Karpas-422 (cell line): ENCODE measurements at places on chromosomes 1 and 21.

- DNase-seq = no peak
- H3K4me3 ChIP-seq = no peak overlapping the region
- no peak overlapping the region for H3K27ac ChIP-seq
- no peaks in the 10 kb centered on the region for H3K4me1 ChIP-seq
- no peaks in the 10 kb centered on the region for H3K27me3 ChIP-seq
Observed at GRCh38 chr1:77560741-77561140, 121.7 kb downstream of the ZZZ3 start.

DNA sequence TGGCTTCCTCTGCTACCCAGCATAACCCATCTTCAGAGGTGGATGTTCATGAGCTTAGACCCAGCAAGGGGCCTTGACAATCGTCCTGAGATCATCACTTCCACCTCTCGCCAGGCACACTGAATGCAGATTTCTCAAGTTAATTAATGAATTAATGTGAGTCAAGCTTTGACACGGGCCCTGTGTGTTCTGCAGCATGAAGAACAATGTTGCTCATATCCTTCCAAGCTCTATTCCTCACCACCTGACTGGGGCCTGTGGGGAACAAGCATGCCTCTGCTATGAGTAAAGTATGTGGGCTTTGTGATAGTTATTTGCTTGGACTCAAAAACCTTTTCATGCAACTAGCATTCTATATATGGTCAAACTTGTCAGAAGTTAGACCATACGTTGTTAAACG, 122.0 kb downstream of the SEC16B start:
- no peaks in the 10 kb centered on the region for H3K36me3 ChIP-seq
- no peak overlapping the region for H3K4me3 ChIP-seq
- H3K4me1 ChIP-seq = 0 out of 2 replicates have a peak, but pooled peaks cover 3% of the 10 kb centered on the region
- DNase-seq = no peak

- H3K36me3 ChIP-seq = no peaks in the 10 kb centered on the region
- H3K4me1 ChIP-seq = no peaks in the 10 kb centered on the region
- no peak overlapping the region for H3K4me3 ChIP-seq
- no peak for DNase-seq
- H3K27me3 ChIP-seq = no peaks in the 10 kb centered on the region
- no peak overlapping the region for H3K27ac ChIP-seq
Observed at GRCh38 chr1:61914823-61915482, 172.7 kb downstream of the PATJ start.

DNA sequence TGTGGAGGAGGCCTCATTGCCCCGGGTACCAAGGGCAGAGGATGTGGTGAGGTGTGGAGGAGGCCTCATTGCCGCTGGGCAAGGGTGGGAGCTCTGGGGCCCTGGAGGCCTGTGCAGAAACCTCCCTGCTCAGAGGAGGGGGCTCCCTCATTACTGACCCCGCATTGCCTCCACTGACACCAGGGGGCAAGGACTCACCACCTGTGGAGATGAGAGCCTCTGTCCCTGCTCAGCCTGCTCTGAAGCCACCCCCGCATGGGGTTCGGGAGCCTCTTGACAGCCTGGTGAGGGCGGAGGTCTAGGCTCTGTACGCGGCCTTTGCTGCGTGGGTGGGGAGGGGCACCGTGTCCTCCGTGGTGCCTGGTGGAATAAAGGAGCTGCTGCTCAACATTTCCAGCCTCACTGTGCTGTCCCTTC, 95.0 kb upstream of the COL6A1 start:
- H3K4me1 ChIP-seq = no peaks in the 10 kb centered on the region

DNA sequence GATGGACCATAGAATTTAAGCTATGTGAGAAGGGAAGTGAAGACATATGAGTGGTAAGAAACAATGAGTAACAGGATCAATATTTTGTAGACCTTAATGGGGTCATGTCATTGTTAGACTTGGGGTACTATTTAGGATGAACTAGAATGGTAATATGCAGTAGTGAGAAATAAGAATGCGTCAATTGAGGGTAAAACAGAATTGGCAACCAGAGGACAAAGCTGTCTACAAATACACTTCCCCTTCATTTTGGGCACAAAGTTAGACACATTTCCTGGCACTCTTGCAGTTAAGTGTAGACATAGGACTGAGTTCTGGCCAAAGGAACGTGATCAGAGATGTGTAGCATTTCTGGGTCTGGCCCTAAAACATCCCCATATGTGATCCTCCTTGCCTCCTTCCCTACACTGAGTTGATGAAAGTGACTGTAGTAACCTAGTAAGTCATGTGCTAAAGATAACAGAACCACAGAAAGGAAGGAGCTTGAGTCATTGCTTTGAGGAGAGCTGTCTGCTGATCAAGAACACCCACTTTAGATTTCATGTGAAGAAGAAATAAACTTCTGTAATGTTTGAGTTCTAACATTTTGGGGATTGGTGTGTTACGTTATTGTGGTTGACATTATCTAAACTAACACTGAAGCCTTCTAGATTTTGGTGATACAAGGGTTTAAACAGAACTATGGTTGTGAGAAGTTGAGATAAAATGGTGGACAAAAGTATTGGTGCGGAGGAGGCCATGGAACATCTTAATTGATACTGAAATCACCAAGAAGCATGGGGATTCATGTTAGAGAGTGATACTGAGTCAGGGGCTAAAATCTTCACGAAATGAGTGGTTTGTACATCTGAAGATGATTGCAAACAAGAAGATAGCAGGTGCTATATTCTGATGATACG, 41.7 kb downstream of the CD55 start:
- H3K27me3 ChIP-seq = no peaks in the 10 kb centered on the region
- no peak overlapping the region for H3K27ac ChIP-seq
- no peak overlapping the region for H3K4me3 ChIP-seq
- DNase-seq = no peak

DNA sequence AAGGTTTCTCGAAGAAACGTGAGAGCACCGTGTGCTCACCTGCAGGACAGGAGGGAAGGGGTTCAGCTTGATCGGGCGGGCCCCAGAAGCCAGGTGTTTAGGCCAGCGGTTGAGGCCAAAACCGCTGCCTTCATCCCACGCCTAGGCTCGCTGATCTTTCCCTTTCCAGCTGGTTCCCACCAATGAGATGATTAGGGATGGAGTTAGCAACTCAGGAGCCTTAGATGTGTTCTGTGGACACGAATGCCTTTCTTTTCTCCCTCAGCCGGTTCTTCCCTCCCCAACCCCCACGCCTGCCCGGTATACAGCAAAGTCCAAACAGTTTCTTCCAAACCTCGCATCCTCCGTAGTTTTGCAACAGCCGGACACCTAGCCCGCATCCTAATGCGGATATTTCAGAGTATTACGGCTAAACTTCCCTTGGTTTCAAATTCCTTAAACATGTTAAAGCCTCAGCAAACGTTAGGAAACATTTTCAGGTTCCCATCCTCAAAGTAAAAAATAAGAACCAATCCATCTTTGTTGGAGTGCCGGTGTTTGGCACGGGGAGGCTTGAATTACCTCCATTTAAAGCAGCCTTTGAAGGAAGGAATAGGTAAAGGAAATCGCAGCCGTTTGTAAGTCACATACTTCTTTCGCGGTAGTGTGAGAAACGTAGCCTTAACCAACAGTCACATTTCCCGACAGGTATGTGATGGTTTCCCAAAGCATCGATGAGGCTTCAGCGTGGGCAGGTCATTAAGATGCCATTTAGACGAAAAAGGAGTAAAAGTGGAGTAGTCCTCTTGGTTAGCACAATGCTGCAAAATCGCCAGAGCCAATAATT, 1.1 kb downstream of the LRRC8C start:
- peaks cover 25% of the 10 kb centered on the region for H3K4me1 ChIP-seq
- DNase-seq = no peak
- H3K4me3 ChIP-seq = peak overlapping the region; percentile 80
- H3K27me3 ChIP-seq = no peaks in the 10 kb centered on the region

GRCh38 chr1:189775343-189775742, 702.3 kb downstream of the BRINP3 start:
- no peaks in the 10 kb centered on the region for H3K4me1 ChIP-seq
- no peak overlapping the region for H3K27ac ChIP-seq
- DNase-seq = no peak
- no peaks in the 10 kb centered on the region for H3K36me3 ChIP-seq
- H3K27me3 ChIP-seq = no peaks in the 10 kb centered on the region

GRCh38 chr1:53656747-53657530, 82.0 kb downstream of the GLIS1 start:
- H3K36me3 ChIP-seq = no peaks in the 10 kb centered on the region
- H3K27ac ChIP-seq = no peak overlapping the region

GRCh38 chr1:156465747-156466365, 34.7 kb downstream of the MEF2D start:
- H3K4me1 ChIP-seq = no peaks in the 10 kb centered on the region
- H3K27me3 ChIP-seq = no peaks in the 10 kb centered on the region
- H3K36me3 ChIP-seq = peaks cover 17% of the 10 kb centered on the region
- no peak overlapping the region for H3K4me3 ChIP-seq

- H3K4me3 ChIP-seq = no peak overlapping the region
- no peaks in the 10 kb centered on the region for H3K27me3 ChIP-seq
- H3K27ac ChIP-seq = no peak overlapping the region
- H3K4me1 ChIP-seq = peaks cover 8% of the 10 kb centered on the region; the same call in 1 of the 2 replicates
Observed at GRCh38 chr1:9413071-9413876, 120.6 kb downstream of the SPSB1 start.

GRCh38 chr1:54331091-54331772, 75.0 kb downstream of the SSBP3 start:
- no peaks in the 10 kb centered on the region for H3K36me3 ChIP-seq
- H3K4me3 ChIP-seq = peak overlapping the region; percentile 24; the same call in 1 of the 2 replicates
- DNase-seq = peak; percentile 54
- H3K4me1 ChIP-seq = peaks cover 65% of the 10 kb centered on the region
- H3K27me3 ChIP-seq = no peaks in the 10 kb centered on the region
- H3K27ac ChIP-seq = no peak overlapping the region

DNA sequence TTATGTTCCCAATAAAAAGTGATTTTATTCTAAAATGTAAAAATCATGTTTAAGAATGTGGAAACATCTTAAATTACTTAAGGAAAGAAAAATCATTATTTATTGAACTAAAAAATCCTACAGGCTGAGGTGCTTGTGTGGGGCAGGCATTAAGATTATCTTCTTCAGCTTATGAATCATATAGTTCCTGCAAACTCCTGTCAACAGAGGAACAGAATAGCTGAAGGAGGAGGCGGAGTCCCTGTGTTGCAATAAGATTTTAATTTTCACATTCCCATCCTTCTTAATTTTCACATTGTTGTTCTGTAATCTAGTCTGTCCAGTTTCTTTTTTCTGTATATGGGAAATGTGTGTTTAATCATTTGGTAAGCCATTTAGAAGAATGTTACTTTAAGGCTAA, 20.6 kb upstream of the OLFML3 start:
- no peak for DNase-seq
- H3K4me3 ChIP-seq = no peak overlapping the region
- H3K36me3 ChIP-seq = peaks cover 60% of the 10 kb centered on the region; the same call in 1 of the 2 replicates
- H3K27me3 ChIP-seq = no peaks in the 10 kb centered on the region
- H3K27ac ChIP-seq = no peak overlapping the region
- no peaks in the 10 kb centered on the region for H3K4me1 ChIP-seq

- H3K4me1 ChIP-seq = peaks cover 4% of the 10 kb centered on the region
- H3K27me3 ChIP-seq = no peaks in the 10 kb centered on the region
- no peak for DNase-seq
- no peaks in the 10 kb centered on the region for H3K36me3 ChIP-seq
Observed at GRCh38 chr21:45381865-45382696, 22.9 kb upstream of the COL18A1 start.

DNA sequence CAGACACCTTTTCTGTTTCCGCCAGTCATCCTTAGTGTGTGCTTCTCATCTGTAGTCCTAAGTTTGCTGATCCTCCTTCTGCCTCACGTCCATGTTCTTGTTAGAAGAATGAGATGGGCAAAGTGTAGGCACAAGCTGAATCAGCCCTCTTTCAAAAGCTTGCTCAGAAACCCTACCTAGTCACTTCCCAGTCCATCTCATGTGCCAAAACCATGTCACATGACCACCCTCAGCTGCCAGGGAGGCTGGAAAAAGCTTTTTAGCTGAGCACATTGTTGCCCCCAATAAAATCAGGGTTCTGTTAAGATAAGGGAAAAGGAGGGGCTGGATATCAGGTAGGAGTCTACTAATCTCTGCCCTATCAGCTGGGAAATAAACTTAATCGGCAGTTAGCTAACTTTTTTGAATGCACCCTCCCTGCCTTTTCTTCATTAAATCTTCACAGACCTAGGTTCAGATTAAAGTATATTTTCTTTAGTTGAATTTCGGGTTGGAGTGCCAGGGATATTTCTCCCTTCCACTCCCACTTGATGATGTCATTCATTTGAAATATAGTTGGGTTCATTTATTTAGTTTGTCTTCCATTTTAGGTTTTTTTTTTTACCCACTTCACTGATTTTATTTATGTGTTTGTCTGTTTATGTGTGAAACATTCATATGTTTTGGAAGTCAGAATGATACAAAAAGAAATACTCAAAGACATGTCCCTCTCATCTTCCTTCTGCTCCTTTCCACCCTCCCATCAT, 129.2 kb downstream of the ROR1 start:
- no peak for DNase-seq
- H3K4me1 ChIP-seq = peaks cover 6% of the 10 kb centered on the region
- no peak overlapping the region for H3K4me3 ChIP-seq
- no peaks in the 10 kb centered on the region for H3K27me3 ChIP-seq
- H3K27ac ChIP-seq = no peak overlapping the region

- no peaks in the 10 kb centered on the region for H3K4me1 ChIP-seq
- H3K36me3 ChIP-seq = no peaks in the 10 kb centered on the region
- no peak overlapping the region for H3K4me3 ChIP-seq
- H3K27ac ChIP-seq = no peak overlapping the region
Observed at GRCh38 chr1:94335950-94336349, 82.2 kb upstream of the ABCD3 start.

- no peaks in the 10 kb centered on the region for H3K4me1 ChIP-seq
- no peak for DNase-seq
- H3K27ac ChIP-seq = no peak overlapping the region
- no peaks in the 10 kb centered on the region for H3K27me3 ChIP-seq
Observed at GRCh38 chr1:8082945-8083344, 56.8 kb upstream of the ERRFI1 start.

DNA sequence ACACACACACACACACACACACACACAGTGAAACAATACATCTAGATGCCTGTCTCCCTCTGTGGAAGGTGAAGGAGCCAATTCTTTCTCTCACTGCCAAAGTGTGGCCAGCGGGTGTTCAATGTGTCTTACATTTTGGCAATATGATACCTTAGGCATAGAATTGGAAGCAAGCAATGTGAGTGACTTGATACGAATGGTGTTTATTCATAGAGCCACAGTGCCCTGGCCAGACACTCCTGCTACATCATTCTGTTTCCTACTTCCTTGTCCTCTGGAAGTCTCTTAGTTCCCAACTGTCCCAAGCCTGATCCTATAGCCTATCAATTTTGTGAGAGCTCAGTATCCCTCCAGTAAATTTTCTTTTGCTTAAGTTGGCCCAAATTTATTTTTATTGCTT, 170.0 kb upstream of the L1TD1 start:
- H3K4me3 ChIP-seq = no peak overlapping the region
- H3K4me1 ChIP-seq = no peaks in the 10 kb centered on the region
- no peaks in the 10 kb centered on the region for H3K27me3 ChIP-seq
- H3K36me3 ChIP-seq = no peaks in the 10 kb centered on the region
- no peak overlapping the region for H3K27ac ChIP-seq
- DNase-seq = no peak

DNA sequence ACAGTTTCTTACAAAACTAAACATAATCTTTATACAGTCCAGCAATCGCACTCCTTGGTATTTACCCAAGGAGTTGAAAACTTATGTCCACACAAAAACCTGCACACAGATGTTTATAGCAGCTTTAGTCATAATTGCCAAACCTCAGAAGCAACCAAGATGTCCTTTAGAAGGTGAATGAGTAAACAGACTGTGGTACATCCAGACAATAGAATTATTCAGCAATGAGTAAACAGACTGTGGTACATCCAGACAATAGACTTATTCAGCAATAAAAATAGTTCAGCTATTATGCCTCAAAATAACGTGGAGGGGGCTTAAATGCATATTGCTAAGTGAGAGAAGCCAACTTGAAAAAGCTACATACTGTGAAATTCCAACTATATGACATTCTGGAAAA, 87.0 kb upstream of the GALNT2 start:
- DNase-seq = no peak
- no peak overlapping the region for H3K4me3 ChIP-seq
- no peaks in the 10 kb centered on the region for H3K36me3 ChIP-seq
- H3K4me1 ChIP-seq = no peaks in the 10 kb centered on the region
